ENCODE measurements at places on chromosomes 6 and 20. TPM values are rescaled to one million over a fixed set of nuclear protein-coding genes. Genes with fewer than 3 reads are reported as not detected.
A peak's percentile ranks its signal among the peaks of the same experiment; 100 is the strongest.

DNA sequence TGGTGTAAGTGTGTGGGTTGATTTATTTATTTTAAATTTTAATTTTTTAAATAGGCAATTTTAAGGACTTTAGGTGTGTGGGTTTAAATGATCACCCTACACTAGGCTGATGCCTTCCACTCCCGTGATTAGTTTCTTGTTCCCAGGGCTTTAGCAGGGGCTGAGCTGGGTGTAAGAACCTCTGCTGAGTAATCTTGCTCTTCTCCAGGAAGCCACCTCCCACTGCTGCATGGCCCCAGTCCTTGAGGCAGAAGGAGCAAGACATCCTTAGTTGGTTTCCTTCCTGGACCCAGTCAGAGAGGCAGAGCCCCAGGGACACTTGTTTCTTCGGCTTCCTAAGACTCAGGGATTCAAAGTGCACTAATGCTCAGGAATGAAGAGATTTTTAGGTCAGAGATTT, 19.8 kb upstream of the CDC5L start:
- H3K27me3 ChIP-seq, result no peaks in the 10 kb centered on the region
- H3K36me3 ChIP-seq, result no peaks in the 10 kb centered on the region
- no peak for DNase-seq

- H3K36me3 ChIP-seq, result no peaks in the 10 kb centered on the region
- peaks cover 15% of the 10 kb centered on the region for H3K4me1 ChIP-seq
- H3K27ac ChIP-seq, result peak overlapping the region; percentile 98
- peak overlapping the region; percentile 92 for H3K4me3 ChIP-seq
- H3K27me3 ChIP-seq, result no peaks in the 10 kb centered on the region
Observed at GRCh38 chr6:89353702-89354392, 1.3 kb upstream of the UBE2J1 start.

GRCh38 chr6:25359191-25359861, 80.2 kb downstream of the CARMIL1 start:
- H3K4me3 ChIP-seq, result no peak overlapping the region
- H3K4me1 ChIP-seq, result no peaks in the 10 kb centered on the region
- H3K27ac ChIP-seq, result peak overlapping the region; percentile 23
- H3K36me3 ChIP-seq, result no peaks in the 10 kb centered on the region

GRCh38 chr6:75893776-75894152, 144.7 kb downstream of the MYO6 start:
- no peaks in the 10 kb centered on the region for H3K27me3 ChIP-seq
- H3K4me1 ChIP-seq, result no peaks in the 10 kb centered on the region
- H3K27ac ChIP-seq, result no peak overlapping the region
- H3K36me3 ChIP-seq, result no peaks in the 10 kb centered on the region
- no peak for DNase-seq

DNA sequence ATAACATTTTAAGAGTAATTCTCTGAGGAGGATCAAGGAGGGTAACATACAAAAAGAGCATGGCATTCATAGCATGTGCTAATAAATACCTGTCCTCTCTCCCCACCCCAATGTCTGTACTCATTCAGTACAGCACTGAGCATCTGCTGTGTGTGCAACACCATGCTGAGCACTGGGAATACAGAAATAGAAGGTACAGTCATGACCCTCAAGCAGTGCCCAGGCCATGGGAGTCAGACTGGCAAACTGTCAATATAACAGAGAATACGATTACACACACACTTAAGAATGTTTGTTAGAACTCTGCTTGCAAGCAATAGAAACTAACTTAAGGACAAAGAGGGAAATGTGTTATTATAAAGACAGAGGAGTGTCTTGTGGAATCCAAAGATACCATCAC, 24.7 kb upstream of the ZFAND3 start:
- peak overlapping the region; percentile 81 for H3K27ac ChIP-seq
- peak; percentile 29 for DNase-seq
- peaks cover 29% of the 10 kb centered on the region for H3K4me1 ChIP-seq
- no peaks in the 10 kb centered on the region for H3K27me3 ChIP-seq
- H3K36me3 ChIP-seq, result no peaks in the 10 kb centered on the region

Gene IL17A
- total RNA-seq, result not detected

DNA sequence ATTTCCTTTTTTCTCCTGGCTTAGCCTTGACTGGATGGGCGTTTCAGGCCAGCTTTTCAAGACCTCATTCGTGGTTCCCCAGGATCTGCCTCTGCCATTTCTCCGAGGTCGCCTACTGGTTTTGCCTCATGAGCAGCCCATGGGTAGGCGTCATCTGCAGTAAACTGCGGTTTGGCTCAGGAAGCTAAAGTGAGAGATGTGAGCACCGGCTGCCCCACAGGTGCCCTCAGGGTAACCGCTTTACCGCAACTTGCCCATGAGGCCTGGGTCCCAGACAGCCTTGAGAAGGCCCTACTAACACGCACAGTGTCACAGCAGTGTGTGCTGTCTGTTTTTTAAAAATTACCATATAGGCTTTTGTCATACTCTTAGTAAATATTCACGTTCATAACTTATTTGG, 53.4 kb upstream of the TBXT start:
- no peak overlapping the region for H3K4me3 ChIP-seq
- H3K36me3 ChIP-seq, result no peaks in the 10 kb centered on the region
- no peak overlapping the region for H3K27ac ChIP-seq
- H3K4me1 ChIP-seq, result no peaks in the 10 kb centered on the region
- DNase-seq, result no peak

DNA sequence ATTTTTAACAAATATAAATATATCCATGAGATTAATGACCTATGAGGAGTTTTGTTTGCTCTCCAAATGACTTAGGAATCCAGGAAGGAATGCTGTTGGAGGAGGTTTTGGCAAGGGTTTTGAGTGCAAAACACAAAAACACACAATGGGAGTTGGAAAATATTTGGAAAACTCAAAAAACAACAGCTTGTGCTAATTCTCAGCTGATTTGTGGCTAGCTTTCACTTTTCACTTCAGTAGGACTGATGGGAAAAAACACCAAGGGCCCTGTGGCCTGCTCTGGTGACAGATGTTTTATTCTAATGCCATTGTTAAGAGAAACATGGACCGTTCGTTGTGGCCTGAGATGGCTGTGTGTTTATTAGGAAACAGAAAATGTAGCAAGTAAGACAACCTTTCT, 113.9 kb downstream of the ALDH8A1 start:
- no peak overlapping the region for H3K27ac ChIP-seq
- DNase-seq, result no peak
- no peaks in the 10 kb centered on the region for H3K36me3 ChIP-seq
- H3K4me1 ChIP-seq, result no peaks in the 10 kb centered on the region
- no peaks in the 10 kb centered on the region for H3K27me3 ChIP-seq
- no peak overlapping the region for H3K4me3 ChIP-seq

- no peak for DNase-seq
- H3K4me1 ChIP-seq, result no peaks in the 10 kb centered on the region
- no peak overlapping the region for H3K27ac ChIP-seq
- H3K27me3 ChIP-seq, result no peaks in the 10 kb centered on the region
- no peak overlapping the region for H3K4me3 ChIP-seq
Observed at GRCh38 chr6:16929809-16930208, 168.5 kb upstream of the ATXN1 start.

Gene SMPDL3A
- total RNA-seq, result 27.6 TPM

DNA sequence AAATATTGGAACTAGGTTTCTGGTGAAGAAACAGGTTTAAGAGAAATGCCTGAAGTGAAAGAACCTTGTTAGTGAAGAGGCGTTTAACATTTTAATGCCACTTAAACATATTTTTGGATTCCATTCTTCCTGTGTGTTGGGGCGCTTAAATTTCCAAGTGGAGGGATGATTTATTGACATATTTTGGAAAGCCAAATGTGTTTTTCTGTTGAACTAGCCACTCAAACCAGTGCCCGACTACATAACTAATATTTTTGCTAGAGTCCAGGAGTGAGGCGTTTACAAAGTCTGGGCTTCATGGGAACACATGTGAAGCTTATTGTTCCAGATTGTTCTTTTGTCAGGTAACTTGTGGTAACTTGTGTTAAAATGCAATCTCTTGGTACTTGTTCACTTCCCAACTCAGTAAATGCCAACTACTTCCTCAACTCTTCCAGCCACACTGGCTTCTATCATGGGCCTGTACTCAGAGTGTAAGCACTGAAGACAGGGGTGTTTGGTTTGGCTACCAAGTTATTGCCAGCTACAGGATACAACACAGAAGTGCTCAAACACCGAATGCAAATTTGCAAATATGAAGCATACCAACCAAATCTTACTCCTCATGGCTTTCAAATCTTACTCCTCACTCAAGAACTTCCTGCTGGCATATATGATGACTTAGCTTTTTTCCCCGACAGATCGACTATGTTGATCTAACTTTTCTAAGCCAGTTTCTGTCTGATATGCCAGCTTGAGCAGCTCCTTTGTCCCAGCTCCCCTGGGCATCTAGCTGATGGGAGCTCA, 2.0 kb upstream of the ZNFX1 start:
- H3K27ac ChIP-seq, result peak overlapping the region; percentile 92
- H3K4me1 ChIP-seq, result peaks cover 59% of the 10 kb centered on the region
- H3K4me3 ChIP-seq, result peak overlapping the region; percentile 84
- peaks cover 67% of the 10 kb centered on the region for H3K36me3 ChIP-seq
- no peak for DNase-seq

Gene LHFPL5
- 0.34 TPM for total RNA-seq

Gene CFB
- 2.5 TPM for total RNA-seq

Gene ENTPD6
- total RNA-seq, result 33.5 TPM

DNA sequence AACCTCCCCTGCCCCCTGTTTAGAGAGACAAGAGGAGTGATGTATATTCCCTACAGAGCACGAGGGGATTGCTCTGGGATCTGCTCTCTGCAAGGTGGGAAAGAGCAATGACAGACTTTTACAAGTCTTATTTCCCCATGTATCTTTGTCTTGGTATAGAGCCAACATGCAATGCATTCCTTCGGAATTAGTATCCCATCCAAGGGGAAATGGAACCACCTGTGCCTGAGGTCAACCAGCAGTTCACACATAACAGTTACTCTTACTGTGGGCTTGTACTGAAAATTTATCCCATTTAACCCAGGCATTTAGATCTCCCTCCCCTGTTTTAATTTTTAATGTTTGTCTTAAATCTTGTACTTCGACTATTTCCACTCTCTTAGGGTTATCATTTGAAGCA, 250.4 kb downstream of the C6orf118 start:
- H3K27me3 ChIP-seq, result no peaks in the 10 kb centered on the region
- no peaks in the 10 kb centered on the region for H3K36me3 ChIP-seq
- H3K4me3 ChIP-seq, result no peak overlapping the region
- no peaks in the 10 kb centered on the region for H3K4me1 ChIP-seq
- H3K27ac ChIP-seq, result no peak overlapping the region

Gene GABRR1
- total RNA-seq, result not detected

GRCh38 chr20:46020555-46020954, 8.5 kb upstream of the SLC12A5 start:
- H3K36me3 ChIP-seq, result no peaks in the 10 kb centered on the region
- H3K4me3 ChIP-seq, result no peak overlapping the region
- H3K4me1 ChIP-seq, result no peaks in the 10 kb centered on the region
- DNase-seq, result no peak
- H3K27ac ChIP-seq, result no peak overlapping the region
- peaks cover 25% of the 10 kb centered on the region for H3K27me3 ChIP-seq

Gene GINM1
- 26.8 TPM for total RNA-seq

Gene SASH1
- total RNA-seq, result 22.7 TPM

DNA sequence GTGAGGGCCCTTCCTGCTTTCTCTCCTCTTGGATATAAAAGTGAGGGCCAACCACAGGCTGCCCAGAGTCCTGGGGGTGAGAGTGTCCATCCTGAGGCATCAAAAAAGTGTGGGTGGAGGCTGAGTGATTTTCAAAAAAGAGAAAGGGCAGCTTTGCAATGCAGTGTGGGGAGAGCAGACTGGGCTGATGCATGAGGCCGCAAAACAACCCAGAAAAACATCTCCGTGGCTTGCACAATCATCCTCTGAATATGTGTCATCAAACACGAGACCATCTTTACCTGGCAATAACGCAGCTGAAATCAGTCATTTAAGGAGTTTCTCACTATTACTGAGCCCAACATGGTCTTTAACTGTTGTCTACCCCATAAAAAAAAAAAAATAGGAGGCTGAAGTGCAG, 191.2 kb upstream of the SOX4 start:
- no peak for DNase-seq
- no peaks in the 10 kb centered on the region for H3K36me3 ChIP-seq
- H3K4me3 ChIP-seq, result no peak overlapping the region
- H3K27ac ChIP-seq, result no peak overlapping the region

GRCh38 chr20:19932170-19932667, 84.9 kb upstream of the NAA20 start:
- H3K4me1 ChIP-seq, result peaks cover 42% of the 10 kb centered on the region
- peak overlapping the region; percentile 53 for H3K27ac ChIP-seq
- H3K27me3 ChIP-seq, result no peaks in the 10 kb centered on the region
- DNase-seq, result peak; percentile 29
- H3K4me3 ChIP-seq, result no peak overlapping the region

- H3K27ac ChIP-seq, result no peak overlapping the region
- H3K4me3 ChIP-seq, result no peak overlapping the region
- no peaks in the 10 kb centered on the region for H3K4me1 ChIP-seq
- DNase-seq, result no peak
- H3K27me3 ChIP-seq, result no peaks in the 10 kb centered on the region
- no peaks in the 10 kb centered on the region for H3K36me3 ChIP-seq
Observed at GRCh38 chr6:154622618-154623336, 110.4 kb upstream of the SCAF8 start.

Gene SAPCD1
- total RNA-seq, result not detected

DNA sequence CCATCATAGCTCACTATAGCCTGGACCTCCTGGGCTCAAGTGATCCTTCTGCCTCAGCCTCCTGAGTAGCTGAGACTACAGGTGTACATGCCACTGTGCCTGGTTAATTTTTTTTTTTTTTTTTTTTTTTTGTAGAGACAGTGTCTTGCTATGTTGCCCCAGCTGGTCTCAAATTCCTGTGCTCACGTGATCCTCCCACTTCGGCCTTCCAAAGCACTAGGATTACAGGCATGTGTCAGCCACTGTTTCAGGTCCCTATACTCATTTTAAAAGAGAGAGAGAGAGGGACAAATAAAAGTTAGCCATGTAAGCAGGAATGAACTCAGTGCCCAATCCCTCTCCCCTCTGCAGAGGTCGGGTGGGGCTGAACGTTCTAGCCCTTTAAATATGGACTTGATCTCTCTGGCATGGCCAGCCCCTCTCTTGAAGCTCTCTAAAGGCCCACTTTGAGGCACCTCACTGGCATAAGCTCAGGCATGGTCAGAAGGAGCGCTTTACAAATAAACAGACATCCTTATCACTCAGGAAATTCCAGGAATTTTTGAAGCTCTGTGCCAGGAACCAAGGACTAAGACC, 9.0 kb upstream of the SERPINB1 start:
- H3K4me1 ChIP-seq, result peaks cover 17% of the 10 kb centered on the region
- no peaks in the 10 kb centered on the region for H3K27me3 ChIP-seq
- DNase-seq, result no peak
- H3K27ac ChIP-seq, result no peak overlapping the region
- H3K36me3 ChIP-seq, result no peaks in the 10 kb centered on the region
- H3K4me3 ChIP-seq, result no peak overlapping the region

Gene TINAG
- not detected for total RNA-seq

Gene SLC22A7
- total RNA-seq, result not detected

Data from psoas muscle (tissue), 8 donors.